ENCODE measurements at places on chromosomes 5 and 9. TPM values are rescaled to one million over a fixed set of nuclear protein-coding genes. Genes with fewer than 3 reads are reported as not detected.

Gene OR13C8
- polyA plus RNA-seq = not detected

Gene PROB1
- 3.4 TPM for polyA plus RNA-seq

Gene FAM193B
- polyA plus RNA-seq = 68.7 TPM

Gene LIX1
- 5.0 TPM for polyA plus RNA-seq

Gene SERF1A
- 12.1 TPM for polyA plus RNA-seq

Gene DNM1
- polyA plus RNA-seq = 86.6 TPM

Gene DNAJB5
- polyA plus RNA-seq = 11.4 TPM

Gene IGFBPL1
- polyA plus RNA-seq = 1.6 TPM
